ENCODE measurements at places on chromosomes 3 and 15.

- DNase-seq: no peak
Observed at GRCh38 chr15:59329091-59329490, 43.6 kb downstream of the MYO1E start.

DNA sequence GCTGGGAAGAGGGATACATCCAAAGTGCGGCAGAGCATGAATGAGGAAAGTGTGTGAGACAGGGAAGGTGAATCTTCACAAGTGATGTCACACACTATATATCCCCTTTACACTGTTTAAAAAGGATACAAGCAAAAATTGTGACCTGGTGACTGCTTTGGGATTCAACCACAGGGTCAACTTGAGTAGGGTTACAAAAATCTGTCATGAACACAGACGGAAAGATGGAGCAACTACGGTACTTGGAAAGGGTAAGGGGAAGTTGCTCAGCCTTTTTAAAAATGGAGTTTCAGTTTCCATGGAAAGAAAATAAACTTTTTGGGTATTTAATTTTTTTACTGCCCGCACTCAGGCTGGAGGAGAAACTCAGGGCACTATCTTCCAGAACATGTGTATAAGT, 60.3 kb downstream of the B3GNT5 start:
- DNase-seq: no peak

DNA sequence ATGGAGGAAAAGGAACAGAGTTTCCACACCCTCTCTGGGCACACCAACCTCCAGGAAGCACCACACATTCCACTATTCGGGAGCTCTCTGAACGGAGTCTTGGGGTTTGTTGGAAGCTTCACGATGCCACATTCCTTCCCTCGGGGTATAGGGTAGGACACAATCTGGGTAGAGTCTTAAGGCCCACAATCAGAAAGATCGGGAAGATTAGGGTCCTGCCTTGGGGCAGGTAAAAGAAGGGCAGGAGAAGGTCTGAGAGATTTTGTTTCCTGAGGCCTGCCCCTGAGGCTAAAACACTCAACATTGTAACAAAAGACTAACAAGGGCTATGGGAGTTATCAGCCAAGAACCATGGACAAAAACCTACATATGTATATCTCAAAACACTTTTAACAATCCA, 89.2 kb upstream of the RAP2B start:
- no peak for DNase-seq

- DNase-seq: no peak
Observed at GRCh38 chr3:60737633-60738399, 513.4 kb downstream of the FHIT start.

DNA sequence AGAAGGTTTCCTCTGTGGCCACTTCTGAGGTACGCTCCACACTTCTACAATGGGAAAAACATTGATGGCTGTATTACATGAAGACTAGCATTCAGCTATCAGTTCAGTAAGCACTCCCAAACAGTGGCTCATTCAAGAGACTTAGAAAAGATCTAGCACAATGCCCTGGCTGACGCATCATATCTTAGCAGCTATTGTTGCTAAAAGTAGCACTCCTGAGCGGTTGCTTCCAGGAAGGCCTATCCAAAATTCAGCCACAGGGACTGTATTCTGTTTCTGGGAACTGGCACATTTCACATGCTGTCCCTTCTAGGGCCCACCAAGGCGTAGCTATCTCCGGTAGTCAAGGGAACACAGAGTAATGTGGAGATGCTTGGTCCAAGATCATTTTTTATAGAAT, 21.2 kb upstream of the SPRED1 start:
- DNase-seq: no peak

DNA sequence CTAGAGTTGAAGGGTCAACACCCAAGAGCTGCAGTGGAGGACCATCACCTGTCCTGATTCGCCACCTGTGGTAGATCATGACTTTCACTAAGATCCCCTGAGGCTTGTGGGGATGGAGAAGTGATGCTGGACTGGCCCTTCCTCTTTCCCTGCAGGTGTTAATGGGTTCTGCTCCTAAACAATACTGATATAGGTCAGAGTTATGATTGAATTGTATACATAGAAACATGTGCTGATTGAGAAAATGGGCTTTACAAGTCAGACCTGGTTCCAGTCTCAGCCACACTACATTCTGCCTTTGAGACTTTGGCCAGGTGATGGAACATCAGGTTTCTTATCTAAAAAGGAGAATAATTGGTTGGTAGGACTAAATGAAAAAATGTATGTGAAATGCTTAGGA, 418.9 kb upstream of the TPRG1 start:
- DNase-seq: no peak

DNA sequence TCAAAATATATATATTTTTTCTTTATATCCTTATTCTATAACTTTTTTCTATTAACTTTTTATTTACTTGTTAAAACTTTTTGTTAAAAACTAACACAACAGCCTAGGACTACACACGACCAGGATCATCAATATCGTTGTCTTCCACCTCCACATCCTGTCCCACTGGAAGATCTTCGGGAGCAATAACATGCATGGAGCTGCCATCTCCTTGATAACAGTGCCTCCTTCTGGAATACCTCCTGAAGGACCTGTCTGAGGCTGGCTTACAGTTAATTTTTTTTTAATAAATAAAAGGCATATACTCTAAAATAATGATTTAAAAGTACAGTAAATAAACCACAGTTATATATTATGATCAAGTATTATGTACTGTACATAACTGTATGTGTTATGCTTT, 58.9 kb downstream of the SFMBT1 start:
- no peak for DNase-seq

DNA sequence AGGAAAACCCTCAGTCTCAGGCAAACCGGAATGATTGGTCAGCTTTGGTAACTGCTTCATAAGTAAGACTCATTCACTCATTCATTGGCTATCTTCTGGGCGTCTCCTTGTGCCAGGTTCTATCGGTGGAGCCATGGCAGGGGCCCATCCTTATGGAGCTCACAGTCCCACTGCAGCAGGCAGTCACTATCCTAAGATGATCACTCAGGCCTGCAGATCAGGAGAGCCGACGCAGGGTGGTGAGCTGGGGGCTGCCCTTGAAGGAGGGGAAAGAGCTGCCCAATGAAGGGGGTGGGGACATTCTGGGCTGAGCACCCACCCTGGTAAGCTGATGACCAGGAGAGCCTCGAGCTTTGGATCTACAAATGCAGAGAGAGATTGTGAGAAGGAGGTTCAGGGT, 20.5 kb upstream of the FGD5 start:
- DNase-seq: no peak

DNA sequence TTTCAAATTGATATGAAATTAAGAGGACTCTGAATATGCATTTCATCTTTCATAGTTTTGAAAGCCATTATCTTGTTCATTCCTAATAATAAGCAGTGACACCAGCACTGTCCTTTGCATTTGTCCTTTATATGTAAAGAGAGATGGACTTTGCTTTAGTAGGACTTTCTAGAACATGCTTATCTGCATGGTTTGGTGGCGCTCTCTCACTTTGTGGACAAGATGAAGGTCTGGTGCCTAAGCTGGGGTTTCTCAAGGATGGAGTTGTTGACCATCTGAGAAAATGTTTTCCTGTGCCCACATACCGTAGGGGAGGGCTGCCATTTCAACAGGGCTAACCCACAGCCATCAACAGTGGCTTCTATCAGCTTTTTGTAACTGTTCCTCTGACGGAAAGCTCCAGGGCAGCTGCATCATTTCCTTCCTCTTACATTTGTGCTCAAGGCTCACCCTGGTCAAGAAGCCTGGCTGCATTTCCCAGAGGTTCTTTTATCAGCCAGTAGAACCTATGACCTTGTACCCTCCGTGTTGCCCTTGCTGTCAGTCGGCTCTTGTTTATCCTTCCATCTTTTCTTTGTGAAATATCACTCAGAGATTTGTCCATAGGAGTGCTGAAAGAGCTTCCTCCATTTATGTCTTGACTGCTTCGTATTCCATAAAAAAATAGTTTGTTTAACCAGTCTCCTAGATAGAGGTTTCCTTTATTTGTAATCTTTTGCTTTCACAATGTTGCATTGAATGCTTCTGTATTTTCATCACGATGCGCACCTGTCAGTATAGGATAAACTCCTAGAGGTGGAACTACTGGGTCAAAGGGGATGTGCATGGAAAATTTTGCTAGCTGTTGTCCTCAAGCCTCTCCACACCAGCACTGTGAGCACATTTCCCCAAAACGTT, 44.6 kb downstream of the ABHD2 start:
- DNase-seq: no peak

DNA sequence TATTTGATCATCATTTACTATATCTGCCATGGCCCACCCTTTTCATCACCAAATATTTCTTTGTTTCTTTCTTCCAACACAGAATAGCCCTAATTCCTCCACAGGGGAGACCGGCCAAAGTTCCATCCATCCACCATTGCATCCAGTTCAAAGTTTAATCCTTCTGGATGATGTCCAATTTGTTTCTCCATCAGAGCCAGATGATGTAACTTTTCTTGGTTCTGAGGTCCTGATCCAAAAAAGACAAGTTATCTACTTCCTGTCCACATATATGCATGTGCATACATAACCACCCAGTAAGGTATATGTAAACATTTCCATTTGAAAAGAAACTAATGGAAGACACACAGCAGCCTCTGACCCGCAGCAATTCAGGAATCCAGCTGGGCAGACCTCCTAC, 237.3 kb downstream of the SHOX2 start:
- DNase-seq: no peak

DNA sequence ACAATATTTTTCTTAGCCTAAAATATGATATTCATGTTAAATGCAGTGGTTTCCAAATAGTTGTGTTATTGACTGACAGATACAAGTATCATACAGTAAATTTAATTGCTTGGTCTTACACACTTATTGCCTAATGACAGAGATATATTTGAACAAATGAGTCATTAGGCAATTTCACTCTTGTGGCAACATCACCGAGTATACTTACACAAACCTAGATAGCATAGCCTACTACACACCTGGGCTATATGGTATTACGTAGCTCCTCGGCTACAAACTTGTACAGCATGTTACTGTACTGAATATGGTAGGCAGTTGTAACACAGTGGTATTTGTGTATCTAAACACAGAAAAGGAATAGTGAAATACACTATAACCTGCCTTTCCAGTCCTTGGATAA, 50.3 kb downstream of the SERPINI1 start:
- no peak for DNase-seq

DNA sequence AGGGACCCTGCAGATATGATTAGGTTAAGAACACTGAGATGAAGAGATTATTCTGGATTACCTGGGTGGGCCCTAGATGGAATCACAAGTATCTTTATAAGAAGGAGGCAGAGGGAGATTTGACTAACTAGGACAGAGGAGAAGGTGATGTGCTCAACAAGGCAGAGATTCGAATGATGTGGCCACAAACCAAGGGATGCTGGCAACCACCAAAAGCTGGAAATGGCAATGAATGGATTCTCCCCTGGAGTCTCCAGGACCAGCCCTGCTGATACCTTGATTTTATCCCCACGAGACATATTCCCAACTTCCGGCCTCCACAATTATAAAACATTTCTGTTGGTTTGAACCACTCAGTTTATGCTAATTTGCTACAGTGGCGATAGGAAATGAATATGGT, 42.9 kb downstream of the RGMA start:
- DNase-seq: no peak

DNA sequence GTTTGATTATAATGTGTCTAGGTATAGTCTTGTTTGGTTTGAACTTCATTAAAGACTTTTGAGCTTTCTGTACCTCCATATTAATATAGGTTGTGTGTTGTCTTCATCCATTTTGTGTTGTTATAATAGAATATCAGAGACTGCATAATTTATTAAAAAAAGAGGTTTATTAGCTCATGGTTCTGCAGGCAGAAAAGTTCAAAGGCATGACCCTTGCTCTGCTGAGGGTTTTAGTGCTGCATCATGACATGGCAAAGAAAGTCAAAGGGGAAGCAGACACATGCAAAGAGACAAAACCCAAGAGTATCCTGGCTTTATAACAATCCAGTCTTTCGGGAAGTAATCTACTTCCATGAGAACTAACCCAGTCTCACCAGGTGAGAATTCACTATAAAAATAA, 358.2 kb downstream of the EDEM1 start:
- no peak for DNase-seq

DNA sequence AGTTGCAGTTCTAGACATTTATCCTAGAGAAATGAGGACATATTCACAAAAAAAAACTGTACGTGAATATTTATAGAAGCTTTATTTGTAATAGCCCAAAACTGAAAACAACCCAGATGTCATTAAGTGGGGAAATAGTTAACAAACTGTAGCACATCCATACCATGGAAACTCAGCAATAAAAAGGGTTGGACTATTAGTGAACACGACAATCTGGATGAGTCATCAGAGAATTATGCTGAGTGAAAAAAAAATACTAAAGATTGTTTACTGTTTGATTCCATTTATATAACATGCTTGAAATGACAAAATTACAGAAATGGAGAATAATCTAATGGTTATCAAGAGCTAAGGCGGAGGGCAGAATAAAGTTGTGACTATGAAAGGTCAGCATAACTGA, 59.5 kb downstream of the CPA3 start:
- no peak for DNase-seq

DNA sequence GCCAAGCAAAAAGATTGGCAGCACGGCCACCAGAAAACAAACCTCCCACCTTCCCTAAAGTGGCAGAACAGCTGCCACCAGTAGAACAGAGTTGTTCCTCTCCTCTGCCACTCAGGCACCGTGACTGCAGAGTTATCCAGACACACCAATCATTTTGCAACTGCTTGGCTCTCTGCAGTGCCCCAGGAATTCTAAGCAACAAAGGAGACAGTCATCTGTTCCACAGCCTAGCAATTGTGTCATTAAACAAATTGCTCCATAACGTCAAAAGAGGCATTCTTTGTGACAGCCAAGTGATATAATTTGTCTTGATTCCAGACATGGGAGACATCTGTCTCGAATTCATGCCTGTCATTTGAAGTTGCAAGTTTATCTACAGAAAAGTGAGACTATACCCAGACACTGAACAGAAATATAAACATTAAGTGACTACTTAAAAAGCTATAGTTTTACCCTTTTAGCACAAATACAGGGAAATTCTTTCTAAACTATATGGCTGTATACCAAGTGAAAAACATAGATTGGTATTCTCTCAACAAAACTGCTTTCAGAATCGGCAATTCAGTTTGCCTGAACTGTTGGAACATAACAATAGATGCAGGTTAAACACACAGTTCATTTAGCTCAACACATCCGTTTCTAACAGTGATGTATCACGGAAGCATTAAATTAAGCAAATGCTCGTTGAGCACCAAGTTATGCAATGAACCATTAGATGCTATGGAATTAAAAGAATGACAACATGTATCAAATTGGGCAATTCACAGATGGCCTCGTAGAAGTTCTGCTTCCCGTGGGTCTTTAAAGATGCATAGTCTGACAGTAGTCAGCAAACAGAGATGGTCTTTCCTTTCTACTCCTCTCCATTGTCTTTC, 281.3 kb downstream of the FGF12 start:
- no peak for DNase-seq

- no peak for DNase-seq
Observed at GRCh38 chr3:4494895-4495264, 1.7 kb downstream of the ITPR1 start.

- DNase-seq: no peak
Observed at GRCh38 chr3:128404276-128405068, 62.2 kb downstream of the DNAJB8 start.

Data from SHP77 (cell line).